ENCODE measurements at places on chromosomes 2 and 18.

GRCh38 chr2:226664140-226664539 is 135.5 kb downstream of the IRS1 start:
- no peak for DNase-seq

DNA sequence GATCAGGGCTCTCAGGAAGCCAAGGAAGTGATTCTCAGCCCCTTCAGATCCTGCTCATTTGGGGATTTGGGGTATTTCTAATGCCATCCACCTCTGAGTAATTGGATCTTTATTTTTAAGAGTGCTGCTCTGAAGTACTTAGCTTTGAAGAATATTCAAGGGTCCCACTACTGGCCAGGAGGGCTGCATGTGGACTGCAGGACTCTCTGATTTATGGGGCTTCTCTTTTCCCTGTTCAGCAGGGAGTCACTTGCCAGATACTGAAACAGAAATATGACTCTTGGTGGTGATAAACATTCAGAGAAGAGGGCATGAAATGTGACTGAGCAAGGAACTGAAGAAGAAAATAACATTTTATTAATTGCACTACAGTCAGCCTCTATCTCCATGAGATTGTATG is 138.5 kb downstream of the MTX2 start:
- DNase-seq = no peak

GRCh38 chr2:47484396-47484795 is 81.4 kb downstream of the MSH2 start:
- no peak for DNase-seq

- no peak for DNase-seq
Measured at GRCh38 chr2:138572318-138572717, 70.7 kb downstream of the SPOPL start.

- DNase-seq = no peak
Measured at GRCh38 chr18:63299837-63300745, 19.5 kb downstream of the BCL2 start.

GRCh38 chr2:180978903-180979748 is 1.3 kb upstream of the UBE2E3 start:
- DNase-seq = no peak

GRCh38 chr2:104233591-104233990 is 620.3 kb upstream of the POU3F3 start:
- no peak for DNase-seq

- DNase-seq = no peak
Measured at GRCh38 chr2:145692971-145693478, 1173.1 kb upstream of the ZEB2 start.

DNA sequence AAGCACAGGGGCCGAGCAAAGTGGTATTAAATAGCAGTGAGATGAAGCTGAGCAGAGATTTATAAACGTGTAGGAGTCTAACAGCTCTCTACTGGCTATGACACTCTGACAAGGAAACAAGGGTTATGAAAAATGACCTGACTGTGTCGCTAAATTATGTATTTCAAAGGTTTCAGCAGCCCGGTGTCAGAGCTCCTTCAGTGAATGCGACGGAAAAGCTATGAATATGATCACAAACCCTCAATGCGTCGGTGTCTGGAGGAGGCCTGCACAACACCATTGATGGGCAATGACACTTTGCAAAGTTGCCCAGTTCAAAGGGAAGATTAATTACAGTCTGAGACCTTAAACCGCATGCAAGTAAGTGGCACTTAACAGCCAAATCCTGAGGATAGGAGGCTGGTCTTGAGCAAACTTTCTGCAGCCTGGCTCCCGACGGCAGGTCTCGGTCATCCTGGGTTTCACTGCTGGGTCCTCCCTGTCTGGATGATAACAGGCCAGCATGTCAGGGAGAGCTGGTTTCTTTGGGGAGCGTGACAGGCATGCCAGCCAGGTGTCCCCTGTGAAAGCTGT is 615.1 kb upstream of the SALL3 start:
- no peak for DNase-seq

DNA sequence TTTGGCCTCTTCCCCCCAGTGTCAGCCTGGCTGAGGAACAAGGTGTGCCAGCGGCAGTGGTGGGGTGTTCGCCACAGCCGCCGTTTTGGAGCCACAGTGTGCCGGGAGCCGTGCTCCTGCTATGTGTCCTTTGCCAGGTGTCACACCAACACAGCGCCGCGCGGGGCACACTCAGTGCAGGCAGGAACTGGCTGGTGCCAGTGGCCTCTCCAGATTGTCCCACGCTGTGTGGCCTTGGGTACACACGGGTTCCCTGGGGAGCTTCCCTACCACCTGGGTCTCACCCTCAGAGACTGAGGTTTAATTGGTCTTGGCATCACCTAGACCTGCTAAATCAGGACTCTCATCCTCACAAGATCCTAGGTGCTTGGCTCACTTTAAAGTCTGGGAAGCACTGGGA is 171.6 kb downstream of the LDLRAD4 start:
- no peak for DNase-seq

- DNase-seq = no peak
Measured at GRCh38 chr18:65269375-65269774, 481.4 kb upstream of the CDH7 start.

GRCh38 chr2:97719362-97720155 is 6.2 kb downstream of the ZAP70 start:
- no peak for DNase-seq

GRCh38 chr2:127953128-127953718 is 67.5 kb upstream of the AMMECR1L start:
- DNase-seq = no peak

DNA sequence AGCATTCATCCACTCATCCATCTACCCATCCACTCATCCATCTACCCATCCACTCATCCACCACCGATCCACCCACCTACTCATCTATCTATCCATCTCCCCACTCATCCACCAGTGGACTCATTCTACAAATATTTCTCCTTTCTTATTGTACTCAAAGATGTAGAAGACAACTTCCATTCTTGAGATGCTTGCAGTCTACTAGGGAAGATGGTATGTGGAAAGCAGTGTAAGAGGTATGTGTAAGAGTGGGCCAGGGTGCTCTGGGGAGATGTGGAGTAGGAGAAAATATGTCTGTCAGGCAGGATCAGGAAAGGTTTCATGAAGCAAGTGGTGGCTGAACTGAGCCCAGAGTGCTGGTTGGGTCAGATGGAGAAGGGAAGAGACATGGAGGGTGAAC is 150.8 kb downstream of the CELF4 start:
- DNase-seq = no peak

GRCh38 chr18:33291539-33291938 is 149.0 kb downstream of the CCDC178 start:
- DNase-seq = no peak

DNA sequence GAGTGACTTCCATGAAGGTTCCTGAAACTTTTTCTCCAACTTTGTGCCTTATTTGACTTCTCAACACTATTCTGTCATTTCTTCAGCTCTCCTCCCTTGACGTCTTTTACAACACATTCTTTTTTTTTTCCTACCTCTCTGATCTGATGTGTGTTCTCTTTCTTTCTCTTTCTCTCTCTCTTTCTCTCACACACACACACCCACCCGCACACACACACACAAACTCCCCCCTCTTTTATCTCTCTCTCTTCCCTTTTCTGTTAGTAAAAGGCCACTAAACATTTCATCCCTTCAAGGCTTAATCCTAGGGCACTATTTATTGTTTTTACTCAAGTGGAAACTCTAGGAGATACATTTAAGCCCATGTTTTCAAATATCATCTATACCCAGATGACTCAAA is 107.8 kb upstream of the CNTNAP5 start:
- no peak for DNase-seq

DNA sequence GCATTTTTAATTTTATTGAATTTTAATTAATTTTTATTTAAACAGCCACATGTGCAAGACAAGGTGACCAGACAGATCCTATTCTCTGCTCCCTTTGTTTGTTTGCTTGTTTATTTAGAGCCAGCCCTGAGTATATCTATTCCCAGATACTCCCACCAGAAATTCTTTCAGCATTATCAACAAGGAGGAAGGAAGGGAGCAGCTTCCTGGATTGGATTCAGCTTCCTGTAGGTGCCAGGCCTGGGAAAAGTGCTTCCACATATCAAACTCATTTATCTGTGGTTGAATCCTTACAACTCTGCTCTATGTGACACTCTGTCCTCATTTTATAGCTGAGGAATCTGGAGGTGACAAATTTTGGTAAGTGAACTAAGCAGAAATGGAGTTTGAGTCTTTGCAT is 60.5 kb upstream of the KLF7 start:
- no peak for DNase-seq

- DNase-seq = no peak
Measured at GRCh38 chr2:215602997-215603396, 167.1 kb upstream of the FN1 start.

- no peak for DNase-seq
Measured at GRCh38 chr2:77977471-77978063, 455.4 kb upstream of the LRRTM4 start.

DNA sequence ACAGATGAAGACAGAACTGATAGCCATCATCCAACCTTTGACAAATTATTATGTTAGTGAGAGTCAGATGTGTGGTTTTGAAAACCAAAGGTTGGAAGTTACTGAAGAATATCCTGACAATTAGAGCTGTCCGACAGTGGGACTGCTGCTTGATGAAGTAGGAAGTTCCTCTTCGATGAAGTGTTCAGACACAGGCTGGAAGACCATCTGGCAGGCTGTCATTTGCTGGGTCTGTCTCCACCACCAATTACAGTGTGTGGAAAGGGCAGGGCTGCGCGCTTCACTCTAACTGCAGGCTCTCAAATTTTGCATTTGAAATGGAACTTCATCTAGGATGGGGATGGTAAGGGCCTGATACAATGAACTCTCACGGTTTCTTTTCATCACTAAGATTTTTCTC is 313.8 kb downstream of the PIK3C3 start:
- DNase-seq = no peak

GRCh38 chr2:237971661-237972060 is 4.8 kb downstream of the UBE2F start:
- DNase-seq = no peak

- no peak for DNase-seq
Measured at GRCh38 chr2:219292616-219293015, 13.4 kb downstream of the DNAJB2 start.

GRCh38 chr2:225037415-225038230 is 4.6 kb downstream of the DOCK10 start:
- DNase-seq = no peak

DNA sequence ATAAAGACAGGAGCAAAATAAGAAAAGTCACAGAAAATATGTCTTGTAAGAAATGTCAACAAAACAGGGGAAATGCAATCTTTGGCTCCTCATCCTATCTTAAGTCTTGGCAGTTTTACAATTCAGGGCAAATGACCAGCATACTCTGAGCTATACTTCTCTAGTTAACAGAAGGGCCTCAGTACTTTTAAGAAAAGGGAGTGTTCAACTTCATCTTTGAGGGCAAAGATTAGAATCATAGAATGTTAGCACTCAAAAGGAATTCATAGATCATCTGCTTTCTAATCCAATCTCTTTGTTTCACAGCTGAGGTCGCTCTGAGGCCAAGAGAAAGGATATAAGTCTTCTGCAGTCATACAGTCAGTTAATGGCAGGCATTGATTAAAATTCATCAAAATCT is 174.0 kb upstream of the NT5C1B start:
- no peak for DNase-seq

DNA sequence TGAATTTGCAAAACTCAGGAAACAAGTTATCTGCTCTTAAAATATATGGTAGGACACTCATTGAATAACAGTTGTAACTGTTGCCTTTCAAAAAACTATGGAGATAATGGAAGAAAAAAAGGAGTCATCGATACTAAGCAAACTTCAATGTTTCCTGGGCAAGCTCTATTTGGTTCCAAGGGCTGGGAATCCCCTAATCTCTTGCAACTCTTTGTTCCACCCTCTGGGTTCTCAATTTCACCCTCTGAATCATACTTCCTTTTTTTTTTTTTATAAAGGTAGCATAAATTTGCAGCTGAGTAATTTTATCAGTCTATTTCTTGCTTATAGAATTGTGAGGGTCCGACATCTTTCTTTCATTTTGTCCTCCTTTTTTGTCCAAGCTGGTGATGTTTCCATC is 36.7 kb downstream of the SLC9A4 start:
- no peak for DNase-seq

GRCh38 chr18:42578792-42579191 is 536.7 kb downstream of the RIT2 start:
- DNase-seq = no peak

- no peak for DNase-seq
Measured at GRCh38 chr18:50726960-50727589, 92.7 kb downstream of the MRO start.

All from activated CD4-positive, alpha-beta T cell treated with anti-CD3 and anti-CD28 coated beads, Interleukin-2, amount 50 U/mL, for 24 hours (primary cell).